Thyroid gland (tissue), 4 donors: ENCODE measurements at places on chromosomes 11 and 22.

DNA sequence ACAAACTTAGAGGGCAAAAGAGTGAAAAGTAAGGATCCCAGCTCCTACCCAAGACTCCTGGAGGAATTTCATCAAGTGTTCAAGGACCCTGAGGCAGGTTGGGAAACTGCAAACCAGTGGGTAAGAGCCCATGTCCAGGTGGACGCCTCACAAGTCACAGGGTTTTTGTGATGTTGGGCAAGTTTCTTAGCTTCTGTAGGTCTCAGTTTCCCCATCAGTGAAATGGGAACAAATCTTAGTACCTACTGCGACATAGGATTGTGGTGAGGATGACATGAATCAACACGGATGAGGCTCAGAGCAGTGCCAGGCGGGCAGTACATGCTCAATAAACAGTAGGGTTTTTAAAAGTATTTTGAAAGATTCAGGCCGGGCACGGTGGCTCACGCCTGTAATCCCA, 17.3 kb upstream of the CDC42EP1 start:
- H3K36me3 ChIP-seq, result no peaks in the 10 kb centered on the region
- DNase-seq, result no peak
- no peaks in the 10 kb centered on the region for H3K27me3 ChIP-seq
- H3K4me3 ChIP-seq, result no peak overlapping the region
- peaks cover 27% of the 10 kb centered on the region for H3K4me1 ChIP-seq
- H3K27ac ChIP-seq, result no peak overlapping the region

DNA sequence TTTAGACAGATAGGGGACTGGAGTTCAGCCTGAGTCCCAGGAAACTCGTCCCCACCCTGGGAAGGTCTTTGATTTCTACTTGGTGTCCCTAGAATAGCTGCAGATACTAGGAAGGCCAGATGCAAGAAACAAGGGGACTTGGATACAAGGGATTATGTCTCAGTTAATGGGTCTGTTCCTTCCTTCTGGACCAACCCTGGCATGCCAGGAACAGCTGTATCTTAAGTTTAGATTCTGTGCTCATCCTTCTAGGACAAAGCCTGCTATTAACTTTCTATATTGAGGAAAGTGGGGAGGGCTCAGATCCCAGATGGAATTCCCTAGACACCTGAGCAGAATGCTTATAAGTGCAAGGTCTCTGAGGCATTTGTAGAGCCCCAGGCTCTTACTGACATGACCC, 3.9 kb upstream of the OR52M1 start:
- H3K27me3 ChIP-seq, result no peaks in the 10 kb centered on the region
- H3K4me3 ChIP-seq, result no peak overlapping the region
- H3K36me3 ChIP-seq, result no peaks in the 10 kb centered on the region
- DNase-seq, result no peak
- H3K27ac ChIP-seq, result no peak overlapping the region
- H3K4me1 ChIP-seq, result no peaks in the 10 kb centered on the region

- H3K27ac ChIP-seq, result no peak overlapping the region
- H3K4me1 ChIP-seq, result no peaks in the 10 kb centered on the region
- no peak for DNase-seq
- H3K36me3 ChIP-seq, result no peaks in the 10 kb centered on the region
Measured at GRCh38 chr11:69027704-69028372, 14.8 kb upstream of the MRGPRF start.

DNA sequence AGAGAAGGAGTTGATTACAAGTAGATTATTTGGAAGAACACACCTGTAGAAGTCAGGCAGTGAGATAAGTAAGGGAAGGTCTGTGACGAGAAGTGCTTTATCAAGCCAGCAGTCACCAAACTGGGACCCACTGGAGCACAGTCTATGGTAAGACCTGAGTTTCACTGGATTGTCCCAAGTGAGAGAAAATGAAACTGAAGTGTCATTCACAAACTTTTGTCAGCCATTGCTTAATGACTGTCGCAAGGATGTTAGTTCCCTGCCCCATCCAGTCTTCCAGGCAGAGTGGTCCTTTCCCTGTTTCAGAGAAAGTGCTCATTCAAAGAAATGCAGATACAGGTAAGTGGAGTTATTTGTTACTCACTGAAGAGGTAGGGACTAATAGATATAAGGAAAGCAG, 728.0 kb upstream of the TENM4 start:
- H3K4me1 ChIP-seq, result no peaks in the 10 kb centered on the region
- no peaks in the 10 kb centered on the region for H3K36me3 ChIP-seq
- H3K27me3 ChIP-seq, result no peaks in the 10 kb centered on the region

- H3K27ac ChIP-seq, result no peak overlapping the region
- DNase-seq, result peak; percentile 1
- no peaks in the 10 kb centered on the region for H3K36me3 ChIP-seq
- no peaks in the 10 kb centered on the region for H3K27me3 ChIP-seq
Measured at GRCh38 chr11:104254347-104254746, 90.4 kb upstream of the PDGFD start.

DNA sequence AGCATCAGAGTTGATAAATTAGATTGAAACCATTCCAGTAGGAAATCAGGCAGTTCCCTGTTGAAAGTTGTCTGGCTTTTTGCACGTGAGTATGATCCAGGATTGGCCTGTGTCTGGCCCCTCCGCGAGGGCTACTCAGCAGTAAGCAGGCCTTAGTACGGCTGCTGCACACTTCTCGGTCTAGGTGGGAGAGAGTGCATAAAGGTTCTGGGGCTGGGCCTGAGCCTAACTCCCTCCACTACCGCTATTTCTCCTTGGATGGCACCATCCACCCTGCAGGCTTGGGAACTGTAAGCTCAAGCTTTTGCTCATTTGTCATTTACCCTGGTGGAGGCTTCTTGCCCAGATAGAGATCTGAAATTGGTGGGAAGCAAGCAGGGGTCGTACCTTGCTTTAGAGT, 22.0 kb downstream of the TUB start:
- no peaks in the 10 kb centered on the region for H3K27me3 ChIP-seq
- DNase-seq, result no peak
- no peak overlapping the region for H3K4me3 ChIP-seq

GRCh38 chr22:48218889-48219420, 1456.5 kb downstream of the TBC1D22A start:
- no peaks in the 10 kb centered on the region for H3K4me1 ChIP-seq
- H3K36me3 ChIP-seq, result no peaks in the 10 kb centered on the region
- H3K4me3 ChIP-seq, result no peak overlapping the region
- H3K27ac ChIP-seq, result no peak overlapping the region
- H3K27me3 ChIP-seq, result no peaks in the 10 kb centered on the region

DNA sequence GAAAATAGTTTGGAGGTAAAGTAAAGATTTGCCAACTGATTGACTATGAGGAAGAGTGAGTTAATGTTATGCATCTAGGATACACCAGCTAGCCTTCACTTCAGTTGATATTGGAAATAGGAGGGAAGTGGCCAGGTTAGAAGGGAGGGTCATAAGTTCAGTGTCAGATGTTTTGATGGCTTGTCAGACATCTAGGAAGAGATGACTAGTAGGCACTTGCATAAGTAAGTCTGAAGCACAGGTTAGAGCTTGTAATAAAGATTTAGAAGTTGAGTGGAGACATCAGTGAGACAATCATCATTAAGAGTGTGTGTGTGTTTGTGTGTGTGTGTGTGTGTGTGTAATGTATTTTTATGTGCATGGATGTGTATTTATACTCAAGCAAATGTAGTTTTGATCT, 146.1 kb downstream of the OR4C45 start:
- no peaks in the 10 kb centered on the region for H3K27me3 ChIP-seq
- DNase-seq, result no peak
- no peaks in the 10 kb centered on the region for H3K4me1 ChIP-seq

- H3K27me3 ChIP-seq, result no peaks in the 10 kb centered on the region
- no peaks in the 10 kb centered on the region for H3K36me3 ChIP-seq
- H3K27ac ChIP-seq, result no peak overlapping the region
Measured at GRCh38 chr11:2666401-2666741, 33.4 kb downstream of the KCNQ1OT1 start.

GRCh38 chr22:38219632-38220031, 17.8 kb downstream of the MAFF start:
- H3K4me1 ChIP-seq, result peaks cover 41% of the 10 kb centered on the region
- DNase-seq, result no peak
- no peak overlapping the region for H3K27ac ChIP-seq

GRCh38 chr11:69658626-69659450, 16.3 kb downstream of the LTO1 start:
- H3K4me1 ChIP-seq, result peaks cover 17% of the 10 kb centered on the region
- H3K27me3 ChIP-seq, result no peaks in the 10 kb centered on the region
- H3K4me3 ChIP-seq, result no peak overlapping the region
- no peaks in the 10 kb centered on the region for H3K36me3 ChIP-seq

- peaks cover 28% of the 10 kb centered on the region for H3K4me1 ChIP-seq
- H3K4me3 ChIP-seq, result no peak overlapping the region
- H3K36me3 ChIP-seq, result no peaks in the 10 kb centered on the region
- H3K27ac ChIP-seq, result no peak overlapping the region
- H3K27me3 ChIP-seq, result no peaks in the 10 kb centered on the region
- DNase-seq, result no peak
Measured at GRCh38 chr22:50701428-50702154, 29.0 kb downstream of the SHANK3 start.

GRCh38 chr22:18048441-18048898, 24.1 kb upstream of the MICAL3 start:
- no peak overlapping the region for H3K4me3 ChIP-seq
- no peaks in the 10 kb centered on the region for H3K27me3 ChIP-seq
- no peak overlapping the region for H3K27ac ChIP-seq
- no peaks in the 10 kb centered on the region for H3K4me1 ChIP-seq

DNA sequence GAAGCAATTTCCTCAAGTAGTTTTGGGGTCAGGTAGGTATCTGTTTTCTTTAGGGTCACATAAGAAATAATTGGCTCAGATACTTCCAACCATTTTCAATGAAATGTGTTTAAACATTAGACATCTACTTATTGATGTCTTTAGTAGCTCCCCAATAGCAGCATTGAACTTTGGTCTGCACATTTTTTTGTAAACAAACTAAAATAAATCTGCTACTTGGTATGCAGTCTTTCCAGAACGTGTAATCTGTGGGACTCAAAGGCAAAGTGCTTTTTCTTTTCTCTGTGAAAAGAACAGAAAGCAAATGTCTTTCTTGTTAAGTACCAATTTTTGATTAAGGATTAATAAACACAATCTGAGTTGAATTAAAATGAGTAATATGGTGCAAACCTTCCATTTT, 13.6 kb downstream of the SLC22A25 start:
- no peak overlapping the region for H3K4me3 ChIP-seq
- no peaks in the 10 kb centered on the region for H3K4me1 ChIP-seq
- H3K27me3 ChIP-seq, result no peaks in the 10 kb centered on the region
- H3K27ac ChIP-seq, result no peak overlapping the region
- no peaks in the 10 kb centered on the region for H3K36me3 ChIP-seq

GRCh38 chr11:31107649-31108048, 261.9 kb downstream of the DCDC1 start:
- no peaks in the 10 kb centered on the region for H3K27me3 ChIP-seq
- H3K36me3 ChIP-seq, result no peaks in the 10 kb centered on the region
- DNase-seq, result no peak
- H3K27ac ChIP-seq, result no peak overlapping the region
- no peaks in the 10 kb centered on the region for H3K4me1 ChIP-seq

- H3K4me1 ChIP-seq, result no peaks in the 10 kb centered on the region
- no peaks in the 10 kb centered on the region for H3K27me3 ChIP-seq
- no peak overlapping the region for H3K4me3 ChIP-seq
- H3K36me3 ChIP-seq, result no peaks in the 10 kb centered on the region
- peak; percentile 37 for DNase-seq
- H3K27ac ChIP-seq, result no peak overlapping the region
Measured at GRCh38 chr11:68750195-68751003, 921 bp downstream of the TESMIN start.

DNA sequence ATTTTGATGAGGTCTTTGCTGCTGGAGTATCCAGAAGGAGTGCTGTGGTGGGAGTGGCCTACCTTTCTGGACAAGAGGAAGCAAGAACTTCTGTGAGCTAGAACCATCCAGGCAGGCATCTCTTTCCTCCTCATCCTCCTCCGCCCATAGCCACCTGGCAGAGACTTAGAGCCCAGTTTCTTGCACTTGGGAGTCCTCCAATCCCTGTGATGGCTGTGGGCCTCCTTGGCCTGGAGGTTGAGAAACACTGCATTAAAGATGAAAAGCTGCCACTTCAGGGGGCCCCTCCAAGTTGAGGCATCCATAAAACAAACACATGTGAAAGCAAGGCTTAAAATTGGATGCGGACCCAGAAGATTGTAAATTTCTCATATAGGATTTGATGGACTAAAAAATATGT, 110.3 kb downstream of the ZBTB16 start:
- no peak overlapping the region for H3K4me3 ChIP-seq
- DNase-seq, result no peak
- no peaks in the 10 kb centered on the region for H3K27me3 ChIP-seq
- H3K4me1 ChIP-seq, result peaks cover 96% of the 10 kb centered on the region
- peaks cover 4% of the 10 kb centered on the region for H3K36me3 ChIP-seq

- DNase-seq, result no peak
- no peak overlapping the region for H3K4me3 ChIP-seq
- H3K27me3 ChIP-seq, result no peaks in the 10 kb centered on the region
- H3K27ac ChIP-seq, result no peak overlapping the region
- no peaks in the 10 kb centered on the region for H3K36me3 ChIP-seq
- peaks cover 31% of the 10 kb centered on the region for H3K4me1 ChIP-seq
Measured at GRCh38 chr22:25406510-25407210, 157.8 kb upstream of the GRK3 start.

DNA sequence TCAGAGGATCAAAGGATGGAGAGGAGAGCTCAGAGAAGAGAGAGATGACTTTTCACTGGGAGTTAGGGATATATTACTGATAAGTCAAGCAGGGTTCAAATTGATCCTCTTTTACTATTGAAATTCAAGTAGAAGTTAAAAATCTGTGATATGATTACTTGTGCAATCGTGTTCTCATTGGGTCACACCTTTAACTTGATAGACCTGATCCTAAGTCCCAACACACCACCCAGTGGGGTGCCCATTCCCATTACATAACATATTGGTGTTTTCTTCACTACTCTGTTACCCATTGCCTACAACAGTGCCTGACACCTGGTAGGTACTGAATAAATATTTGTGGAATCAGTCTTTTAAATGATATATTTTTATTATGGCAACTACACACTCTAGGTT, 66.4 kb upstream of the PICALM start:
- no peak for DNase-seq
- H3K4me1 ChIP-seq, result no peaks in the 10 kb centered on the region
- no peaks in the 10 kb centered on the region for H3K36me3 ChIP-seq

DNA sequence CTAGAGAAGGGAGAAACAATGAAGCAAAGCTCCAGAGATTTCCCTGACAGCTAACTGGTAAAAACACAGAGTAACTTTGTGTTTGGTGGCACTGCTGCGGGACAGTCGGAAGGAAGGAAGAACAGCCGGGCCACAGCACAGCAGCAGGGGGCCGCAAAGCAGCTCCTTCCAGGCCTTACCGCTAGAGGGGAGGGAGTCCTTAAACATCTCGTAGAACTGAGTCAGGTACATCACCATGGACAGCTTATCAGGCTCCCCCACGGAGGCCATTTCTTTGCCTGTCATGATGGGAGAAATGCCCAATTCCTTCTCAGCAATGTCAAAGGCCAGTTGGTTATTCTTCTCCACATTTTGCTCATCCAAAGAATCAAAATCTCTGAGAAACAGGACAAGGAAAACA, 114.6 kb upstream of the BID start:
- no peak overlapping the region for H3K27ac ChIP-seq
- H3K36me3 ChIP-seq, result peaks cover 5% of the 10 kb centered on the region
- H3K4me1 ChIP-seq, result peaks cover 15% of the 10 kb centered on the region
